Right atrium auricular region (tissue), 2 donors: ENCODE measurements at places on chromosomes 5 and 9.
A peak's percentile ranks its signal among the peaks of the same experiment; 100 is the strongest.

- DNase-seq = no peak
Observed at GRCh38 chr5:90494043-90494442, 19.4 kb downstream of the POLR3G start.

DNA sequence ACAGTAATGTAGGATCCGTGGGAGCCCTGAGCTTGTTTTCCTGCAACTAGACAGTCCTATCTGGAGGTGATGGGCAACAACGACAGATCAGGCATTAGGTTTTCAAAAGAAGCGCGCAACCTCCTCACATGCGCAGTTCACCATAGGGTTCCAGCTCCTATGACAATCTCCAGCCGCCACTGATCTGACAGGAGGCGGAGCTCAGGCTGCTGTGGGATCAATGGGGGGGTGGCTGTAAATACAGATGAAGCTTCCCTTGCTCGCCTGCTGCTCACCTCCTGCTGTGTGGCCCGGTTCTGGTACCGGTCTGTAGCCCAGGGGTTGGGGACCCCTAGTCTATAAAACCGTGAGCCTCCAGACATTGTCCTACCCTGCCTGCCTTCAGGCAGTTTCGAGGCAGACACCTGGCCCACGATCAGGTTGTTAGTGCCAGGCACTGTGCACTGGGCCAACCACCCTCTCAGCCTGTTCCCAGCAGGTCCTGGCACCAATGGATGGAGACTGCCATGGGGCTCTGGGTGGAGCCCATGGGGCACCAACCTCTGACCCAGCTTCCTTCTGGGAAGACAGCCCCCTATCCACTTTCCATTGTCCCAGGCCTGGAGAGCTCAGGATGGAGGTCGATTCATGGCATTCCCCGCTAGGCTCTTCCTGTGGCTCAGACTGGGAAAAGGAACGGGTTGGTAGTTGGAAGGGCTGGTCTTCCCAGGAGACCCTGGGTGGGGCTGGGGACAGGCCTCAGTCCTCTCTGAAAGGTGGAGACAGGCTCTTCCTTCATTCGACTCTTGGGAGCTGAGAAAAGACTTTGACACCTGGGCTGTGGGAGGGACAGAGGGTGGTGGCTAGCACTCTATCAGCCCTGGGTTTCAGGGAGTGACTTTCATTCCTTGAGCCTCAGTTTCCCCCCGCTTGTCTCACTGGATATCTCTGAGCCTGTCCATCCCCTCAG, 1.7 kb downstream of the ENDOG start:
- peak; percentile 71 for DNase-seq

DNA sequence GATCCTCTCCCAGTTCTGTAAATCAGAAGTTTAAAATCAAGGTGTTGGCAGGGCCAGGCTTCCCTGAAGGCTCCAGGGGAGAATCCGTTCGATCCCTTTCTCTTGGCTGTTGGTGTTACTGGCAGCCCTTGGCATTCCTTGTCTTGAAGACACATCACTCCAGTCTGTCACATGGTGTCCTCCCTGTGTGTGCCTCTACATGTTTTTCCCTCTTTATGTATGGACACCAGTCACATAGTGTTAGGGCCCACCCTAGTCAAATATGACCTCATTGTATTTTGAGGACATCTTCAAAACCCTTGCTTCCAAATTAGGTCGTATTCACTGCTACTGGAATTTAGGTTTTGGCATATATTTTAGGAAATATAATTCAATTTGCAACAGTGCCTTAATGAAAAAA, 94.6 kb downstream of the RASEF start:
- no peak for DNase-seq

DNA sequence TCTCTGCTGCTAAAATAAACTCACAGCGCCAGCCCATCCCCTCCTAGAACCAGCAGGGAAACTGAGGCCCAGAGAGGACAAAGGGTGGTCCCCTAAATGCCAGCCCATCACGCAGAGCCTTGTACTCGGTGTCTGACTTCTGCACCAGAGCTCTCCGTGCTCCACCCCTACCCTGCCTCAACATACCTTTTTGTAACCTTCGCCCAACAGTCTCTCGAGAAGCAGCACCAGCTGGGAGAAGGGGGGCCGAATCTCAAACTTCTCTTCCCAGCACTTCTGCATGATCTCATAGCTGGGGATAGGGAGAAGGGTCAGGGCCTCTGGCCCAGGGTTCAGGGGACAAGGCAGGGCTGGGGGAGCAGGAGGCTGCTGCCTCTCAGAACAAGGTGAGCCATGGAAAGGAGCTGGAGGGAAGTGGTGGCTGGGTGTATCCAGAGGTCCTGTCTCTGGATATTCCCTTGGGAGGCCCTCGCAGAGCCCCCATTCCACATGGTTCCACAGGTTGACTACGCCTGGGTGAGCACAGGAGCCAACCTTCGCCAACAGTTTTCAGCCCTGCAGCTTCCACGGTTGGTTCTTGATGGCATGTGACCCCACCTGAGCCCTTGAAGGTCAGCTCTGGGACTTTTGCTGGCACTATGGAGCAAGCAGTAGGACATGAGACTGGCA, 32.3 kb upstream of the CSF1R start:
- DNase-seq = no peak

DNA sequence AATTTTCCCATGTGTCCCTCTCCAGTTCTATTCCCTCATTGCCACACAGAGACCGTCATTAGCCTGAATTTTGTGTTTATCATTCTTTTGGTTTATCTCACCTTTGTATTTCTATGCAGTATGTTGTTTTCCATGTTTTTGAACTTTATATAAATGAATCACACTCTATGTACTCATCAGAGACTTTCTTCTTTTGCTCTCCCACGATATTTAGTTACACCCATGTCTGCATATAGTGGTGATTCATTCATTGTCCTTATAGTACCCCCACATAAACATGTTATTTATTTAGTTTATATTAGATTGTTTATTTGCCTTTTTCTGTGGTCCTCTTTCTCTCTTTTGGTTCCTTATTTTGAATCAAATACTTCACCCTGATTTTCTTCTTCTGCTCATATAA, 199.7 kb downstream of the FSTL4 start:
- no peak for DNase-seq

GRCh38 chr9:34227445-34227844, 48.6 kb downstream of the UBAP1 start:
- DNase-seq = no peak

- DNase-seq = no peak
Observed at GRCh38 chr9:21866302-21866701, 63.9 kb downstream of the MTAP start.

- DNase-seq = no peak
Observed at GRCh38 chr9:15070716-15071115, 160.5 kb upstream of the FREM1 start.

DNA sequence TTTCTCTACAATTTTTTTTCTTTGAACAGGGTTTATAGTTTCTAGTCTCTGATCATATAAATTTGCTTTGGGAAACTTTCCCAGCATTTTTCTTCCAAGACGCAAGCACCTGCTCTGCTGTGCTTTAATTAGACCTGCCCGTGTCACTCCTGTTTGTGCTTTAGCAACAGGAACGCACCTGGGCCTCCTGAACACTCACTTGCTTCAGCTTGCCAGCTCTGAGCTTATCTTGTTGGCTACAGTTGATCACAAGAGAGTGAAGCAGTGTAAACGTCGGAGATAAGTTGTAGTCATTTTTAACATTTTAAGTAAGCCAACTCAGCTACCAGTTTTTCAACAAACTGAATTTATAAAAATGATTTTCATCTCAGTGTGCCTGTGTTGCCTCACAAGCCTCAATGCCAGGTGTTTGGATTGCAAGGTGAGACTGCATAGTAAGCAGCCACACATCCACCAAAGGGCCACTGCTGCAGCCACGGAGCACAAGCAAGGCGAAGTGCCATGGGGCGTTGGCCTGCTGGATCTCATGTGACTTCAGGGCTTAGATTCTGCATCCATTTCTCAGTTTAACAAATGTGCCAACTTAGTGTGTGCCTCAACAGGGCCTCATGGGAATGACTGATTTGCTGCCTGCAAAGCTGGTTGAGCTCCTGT, 166.9 kb downstream of the TRIO start:
- no peak for DNase-seq

DNA sequence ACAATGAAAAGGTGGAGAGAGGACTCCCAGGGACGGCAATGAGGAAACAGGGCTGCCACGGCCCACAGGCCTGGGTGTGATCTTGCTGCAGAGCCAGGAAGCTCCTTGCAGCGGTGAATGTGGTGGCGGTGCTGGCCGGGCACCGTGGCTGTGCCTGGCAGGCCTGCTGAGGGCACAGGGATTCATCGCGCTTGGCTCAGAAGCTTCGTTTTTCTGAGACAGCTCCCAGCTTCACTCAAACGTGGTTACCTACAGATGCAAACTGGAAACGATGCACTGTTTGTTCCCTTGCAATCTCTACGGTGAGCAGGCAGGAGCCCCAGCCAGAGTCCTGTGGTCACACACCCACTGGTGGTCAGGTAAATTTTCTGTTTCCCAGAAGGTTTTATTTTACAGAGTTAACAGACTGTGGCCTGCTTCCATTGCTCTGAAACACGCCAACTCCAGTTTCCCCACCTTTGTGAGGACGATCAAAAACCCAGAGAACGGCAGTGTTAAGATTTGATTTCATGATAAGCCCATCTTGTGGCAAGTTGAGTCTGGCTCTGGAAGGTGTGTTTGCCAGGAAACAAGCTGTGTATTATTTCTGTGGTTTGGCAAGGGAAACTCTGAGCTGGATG, 183.9 kb downstream of the AUH start:
- peak; percentile 43 for DNase-seq

GRCh38 chr5:115349001-115349817, 52.8 kb upstream of the CCDC112 start:
- no peak for DNase-seq

DNA sequence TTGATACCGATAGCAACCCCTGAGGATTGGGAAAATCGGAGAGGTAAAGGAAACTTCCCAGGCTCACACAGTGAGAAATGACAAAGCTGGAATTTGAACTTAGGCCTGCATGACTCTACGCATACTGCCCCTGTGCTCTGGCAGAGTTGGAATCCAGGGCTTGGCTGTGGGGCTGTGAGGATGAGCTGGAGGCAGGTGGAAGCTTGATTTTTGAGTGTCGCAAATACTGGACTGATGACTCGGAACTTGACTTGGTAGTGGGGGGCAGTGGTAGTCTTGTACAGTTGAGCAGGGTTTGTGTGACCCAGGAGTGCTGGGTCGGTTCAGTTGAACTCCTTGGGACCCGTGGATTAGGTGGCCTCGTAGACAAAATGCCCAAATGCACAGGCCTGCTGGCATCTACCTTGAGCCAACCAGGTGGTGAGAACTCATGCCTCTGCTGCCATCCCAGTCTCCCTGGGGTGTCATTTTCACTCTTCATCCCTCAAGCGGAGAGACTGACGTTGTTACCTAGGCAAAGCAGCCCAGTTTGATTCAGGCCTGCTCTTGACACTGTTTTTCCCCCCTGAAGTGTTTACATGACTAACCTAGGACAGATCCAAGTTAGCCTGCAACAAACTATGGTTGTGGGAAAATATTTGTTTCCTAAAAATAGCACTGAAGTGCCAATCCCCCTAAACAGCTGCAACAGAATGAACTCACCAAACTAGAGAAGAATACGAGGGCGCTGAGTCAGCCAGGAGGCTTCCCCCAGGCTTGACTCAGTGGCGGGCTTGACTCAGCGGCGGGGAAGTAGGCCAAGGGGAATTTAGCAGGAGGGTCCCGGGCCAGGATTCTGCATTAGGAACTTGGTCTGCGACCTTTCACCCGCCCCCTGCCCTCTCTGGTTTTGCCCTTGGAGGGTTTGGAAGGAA, 45.7 kb upstream of the ORM1 start:
- no peak for DNase-seq

GRCh38 chr9:92576175-92576574, 40.4 kb upstream of the ECM2 start:
- DNase-seq = no peak

DNA sequence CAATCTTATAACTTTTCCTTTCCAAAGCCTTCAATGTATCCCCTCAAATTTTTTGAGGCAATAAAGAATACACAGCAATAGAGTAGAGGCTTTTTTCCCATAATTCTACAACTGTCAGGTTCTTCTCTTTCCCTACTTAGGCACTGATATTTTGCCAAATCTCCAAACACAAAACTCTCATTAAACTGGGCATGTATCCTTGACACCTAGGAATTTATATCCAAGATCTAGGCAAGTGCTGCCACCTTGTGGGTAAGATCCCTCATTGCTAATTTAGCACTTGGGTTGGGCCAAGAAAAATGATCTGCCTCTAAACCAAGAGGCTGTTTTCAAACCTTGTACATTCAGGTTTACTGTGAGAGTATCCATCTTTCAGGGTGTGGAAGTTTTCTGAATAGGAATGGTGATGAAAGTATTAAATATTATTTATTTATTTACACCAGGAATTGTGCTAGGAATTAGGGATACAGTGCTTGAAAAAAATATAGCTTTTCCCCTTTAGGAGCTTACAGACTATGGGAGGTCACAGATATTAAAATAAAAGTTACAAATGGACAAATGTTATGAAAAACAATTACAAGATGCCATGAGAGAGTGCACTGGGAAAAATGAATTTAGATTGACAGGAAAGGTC, 17.6 kb downstream of the TSTD2 start:
- DNase-seq = peak; percentile 83

DNA sequence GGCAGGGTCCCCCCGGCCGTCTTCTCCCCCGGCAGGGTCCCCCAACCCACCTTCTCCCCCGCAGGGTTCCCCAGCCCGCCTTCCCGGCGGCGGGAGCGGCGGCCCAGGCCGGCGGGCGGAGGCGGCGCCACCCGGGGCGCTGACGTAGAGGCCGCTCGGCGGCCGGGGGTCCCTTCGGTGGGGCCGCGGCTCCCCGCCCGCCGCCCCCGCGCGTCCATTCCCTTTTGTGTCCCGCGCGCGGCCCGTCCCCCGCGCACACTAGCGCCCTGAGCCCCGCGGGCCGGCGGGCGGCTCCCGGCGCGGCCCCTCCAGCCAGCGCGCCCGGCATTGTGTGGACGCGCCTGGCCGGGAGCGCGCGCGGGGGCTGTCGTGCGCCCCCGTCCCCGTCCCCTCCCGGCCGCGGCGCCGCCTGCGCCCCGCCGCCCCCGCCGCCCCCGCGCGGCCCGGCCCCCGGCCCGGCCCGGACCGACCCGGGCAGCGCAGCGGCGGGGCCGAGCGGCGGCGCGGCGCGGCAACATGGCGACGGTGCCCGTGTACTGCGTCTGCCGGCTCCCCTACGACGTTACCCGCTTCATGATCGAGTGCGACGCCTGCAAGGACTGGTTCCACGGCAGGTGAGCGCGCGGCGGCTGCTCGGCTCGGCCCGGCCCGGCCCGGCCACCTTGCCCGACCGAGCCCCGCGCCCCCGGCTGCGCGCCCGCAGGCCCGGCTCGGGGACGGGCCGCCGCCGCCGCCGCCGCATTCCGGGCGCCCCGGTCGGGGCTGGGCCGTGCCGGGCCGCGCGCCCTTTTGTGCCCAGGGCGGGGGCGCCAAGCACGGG, at the start of gene PHF2:
Gene PHF2, plus strand, starts transcription at position 327 of the 820 bp plus-strand sequence. Its CDS starts 190 bp downstream, at position 517.
- DNase-seq = peak; percentile 52

DNA sequence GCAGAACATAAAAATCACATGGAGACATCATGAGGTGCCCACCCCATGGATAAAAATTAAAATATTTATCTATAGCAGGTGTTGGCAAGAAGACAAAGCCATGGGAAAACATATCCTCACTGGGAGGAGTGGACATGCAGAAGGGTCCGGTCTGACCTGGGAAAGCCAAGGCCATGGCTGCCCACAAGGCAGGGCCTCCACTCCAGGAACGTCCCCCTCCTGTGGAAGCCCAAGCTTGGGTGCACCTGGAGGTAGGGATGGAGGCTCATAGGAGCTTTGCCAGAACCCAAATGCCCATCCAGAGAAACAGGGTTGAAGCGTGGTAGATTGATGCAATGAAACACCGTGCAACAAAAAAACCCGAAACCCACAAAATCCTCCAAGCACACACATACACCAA, 81.4 kb upstream of the COL5A1 start:
- DNase-seq = no peak

GRCh38 chr5:154485096-154485491, 7.1 kb upstream of the HAND1 start:
- DNase-seq = no peak

- no peak for DNase-seq
Observed at GRCh38 chr9:78698371-78698770, 401.4 kb downstream of the PSAT1 start.
